ENCODE measurements at places on chromosomes 1 and 21.

GRCh38 chr1:90851711-90852050, 134.6 kb upstream of the BARHL2 start:
- no peak for DNase-seq

GRCh38 chr1:179175011-179175841, 54.3 kb downstream of the ABL2 start:
- no peak for DNase-seq

- no peak for DNase-seq
Measured at GRCh38 chr21:31732597-31733550, 956 bp upstream of the SCAF4 start.

DNA sequence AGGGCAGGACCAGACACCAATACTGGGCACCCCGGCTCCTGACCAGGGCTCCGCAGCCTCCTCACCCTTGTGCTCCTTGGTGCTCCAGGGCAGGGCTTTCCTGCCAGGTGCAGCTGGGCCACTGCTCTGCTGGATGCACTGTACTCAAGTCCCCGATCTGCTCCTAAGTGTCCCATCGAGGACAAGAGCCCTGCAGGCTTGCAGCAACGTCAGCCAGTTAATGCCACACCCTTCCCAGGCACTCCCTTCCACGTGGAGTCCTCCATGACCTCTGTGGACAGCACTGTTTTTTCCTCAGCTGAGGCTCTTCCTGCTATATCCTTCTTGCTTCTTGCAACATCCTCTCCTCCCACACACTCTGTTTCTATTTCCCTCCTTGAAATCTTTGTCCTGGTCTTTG, 94.0 kb upstream of the NGF start:
- no peak for DNase-seq

- DNase-seq: peak; percentile 20
Measured at GRCh38 chr1:58785442-58786058, 1.7 kb upstream of the JUN start.

GRCh38 chr1:182114627-182115023, 53.1 kb upstream of the ZNF648 start:
- no peak for DNase-seq

GRCh38 chr1:103110701-103111100, 2.4 kb upstream of the COL11A1 start:
- no peak for DNase-seq

GRCh38 chr1:100622966-100623762, 85.2 kb downstream of the GPR88 start:
- DNase-seq: no peak

DNA sequence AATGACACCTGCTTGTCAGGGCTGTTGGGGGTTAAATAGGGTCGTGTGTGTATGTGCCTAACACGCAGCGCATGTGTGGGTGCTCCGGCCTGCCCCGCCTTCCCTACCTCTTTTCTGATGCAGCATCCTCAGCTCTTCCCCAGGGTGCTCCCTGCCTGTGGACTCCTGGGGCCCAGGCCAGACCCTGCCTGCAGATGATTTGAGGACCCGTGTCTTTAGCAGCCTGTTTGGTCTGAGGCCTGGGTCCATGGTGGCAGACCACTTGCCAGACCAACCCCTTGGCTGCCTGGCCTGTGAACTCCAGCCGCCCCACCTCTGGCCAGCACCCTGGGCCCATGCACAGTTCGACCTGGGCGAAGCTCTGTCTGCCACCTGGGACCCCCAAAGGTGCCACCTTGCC, 57.0 kb upstream of the SIM2 start:
- DNase-seq: no peak

DNA sequence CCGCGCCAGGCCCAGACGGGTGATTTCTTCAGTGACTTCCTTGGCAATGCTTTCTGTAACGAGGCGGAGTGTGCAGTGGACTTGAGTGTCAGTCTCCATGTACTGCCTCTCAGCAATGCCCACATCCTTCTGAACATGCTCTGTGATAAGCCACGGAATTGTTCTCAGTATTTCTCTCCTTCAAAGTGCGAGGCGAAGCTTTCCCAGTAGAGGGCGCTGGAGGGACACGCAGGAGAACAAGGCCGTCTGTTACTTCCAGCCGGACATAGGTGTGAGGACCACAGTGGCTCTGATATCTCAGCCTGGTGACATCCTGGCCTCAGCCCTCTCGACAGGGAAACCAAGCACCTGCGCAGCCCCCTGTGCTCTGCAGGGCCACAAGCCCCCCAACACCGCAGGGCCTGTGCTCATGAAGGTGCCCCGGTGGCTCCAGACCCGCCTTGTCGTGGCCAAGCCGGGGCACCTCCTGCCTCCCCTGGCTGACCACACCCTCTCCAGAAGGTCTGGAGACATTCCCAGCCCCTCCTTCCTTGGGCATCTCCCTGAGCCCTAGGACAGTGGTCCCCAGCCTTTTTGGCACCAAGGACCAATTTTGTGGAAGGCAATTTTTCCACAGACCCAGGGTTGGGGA, 46.1 kb upstream of the BACE2 start:
- no peak for DNase-seq

DNA sequence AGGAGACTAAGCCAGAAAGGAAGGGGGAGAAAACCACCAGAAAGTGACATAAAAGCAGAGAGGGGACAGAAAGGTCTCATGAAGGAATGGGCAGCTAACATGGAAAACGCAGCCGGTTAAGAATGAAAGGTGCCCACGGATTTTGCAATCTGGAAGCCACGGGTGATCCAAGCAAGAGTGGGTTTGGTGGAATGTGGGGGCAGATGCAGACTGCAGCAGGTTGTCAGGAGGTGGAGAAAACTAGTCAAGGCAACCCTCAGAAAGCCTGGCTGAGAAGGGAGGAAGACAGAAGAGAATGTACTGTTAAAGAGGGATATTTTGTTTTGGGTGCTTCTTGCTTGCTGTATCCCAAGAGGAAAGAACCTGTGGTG, 12.6 kb upstream of the SMIM12 start:
- no peak for DNase-seq

DNA sequence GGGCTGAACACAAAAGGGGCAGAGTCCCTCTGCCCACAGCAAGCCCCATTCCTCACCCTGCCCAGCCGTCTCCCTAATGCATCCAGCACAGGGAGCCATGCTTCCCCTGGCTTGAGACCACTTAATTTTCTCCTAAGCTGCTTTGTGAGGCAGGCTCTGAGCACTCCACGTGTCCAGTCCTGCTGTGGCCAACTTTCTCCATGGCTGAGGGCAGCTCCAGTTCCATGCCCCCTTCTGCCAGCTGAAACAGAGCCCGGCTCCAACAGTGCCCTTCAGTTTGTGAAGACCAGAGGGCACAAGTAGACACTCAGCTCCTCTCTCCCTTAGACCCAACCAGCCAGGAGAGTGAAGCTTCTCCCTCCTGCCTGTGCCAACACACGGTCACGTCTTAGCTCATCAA, 33.8 kb downstream of the PLEKHA6 start:
- DNase-seq: no peak

DNA sequence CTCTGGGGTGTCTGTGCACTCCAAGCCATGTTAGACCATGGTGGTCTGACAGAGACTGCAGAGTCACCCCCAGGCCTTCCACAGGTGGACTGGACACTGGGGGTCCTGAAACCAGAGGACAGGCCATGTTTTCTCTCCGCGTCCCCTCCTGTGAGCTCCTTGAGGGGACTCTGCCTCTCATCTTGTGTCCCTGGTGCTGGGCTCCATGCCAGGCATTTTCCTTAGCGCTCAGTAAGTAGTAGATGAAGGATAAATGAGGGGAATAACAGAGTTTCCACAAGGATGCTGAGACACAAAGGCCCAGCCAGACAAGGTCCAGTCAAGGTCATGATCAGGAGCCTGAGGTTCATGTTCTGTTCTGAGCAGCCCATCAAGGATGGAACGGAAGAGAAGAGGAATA, 57.4 kb downstream of the FAM163A start:
- no peak for DNase-seq

- DNase-seq: no peak
Measured at GRCh38 chr21:41470054-41470453, 37.9 kb downstream of the TMPRSS2 start.

GRCh38 chr1:55317673-55318072, 102.5 kb upstream of the USP24 start:
- DNase-seq: no peak

DNA sequence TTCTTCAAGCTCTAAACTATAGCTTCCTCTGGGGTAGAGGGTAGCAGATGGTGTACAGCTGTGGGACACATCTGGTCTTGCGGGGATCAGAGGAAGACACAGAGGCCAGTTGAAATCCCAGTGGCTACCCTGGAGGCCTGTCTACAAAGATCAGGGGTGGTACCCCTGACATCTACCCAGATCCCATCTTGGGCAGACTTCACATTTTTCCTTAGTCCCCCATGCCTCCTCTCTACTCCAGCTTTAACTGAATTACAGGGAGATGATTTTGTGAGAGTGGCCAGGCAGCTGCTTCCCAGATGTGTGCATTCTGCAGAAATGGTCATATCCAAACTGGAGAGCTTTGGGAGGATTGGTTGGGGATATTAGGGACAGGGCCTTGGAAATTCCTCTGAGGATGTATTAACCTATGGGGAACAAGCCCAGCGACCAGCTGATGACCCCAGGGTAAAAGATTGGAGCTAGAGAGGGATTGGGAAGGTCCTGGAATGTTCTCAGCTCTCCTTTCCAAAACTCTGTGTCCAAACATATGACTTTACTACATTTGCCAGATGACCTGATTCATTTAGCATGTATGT, 9.6 kb upstream of the CD34 start:
- DNase-seq: no peak

DNA sequence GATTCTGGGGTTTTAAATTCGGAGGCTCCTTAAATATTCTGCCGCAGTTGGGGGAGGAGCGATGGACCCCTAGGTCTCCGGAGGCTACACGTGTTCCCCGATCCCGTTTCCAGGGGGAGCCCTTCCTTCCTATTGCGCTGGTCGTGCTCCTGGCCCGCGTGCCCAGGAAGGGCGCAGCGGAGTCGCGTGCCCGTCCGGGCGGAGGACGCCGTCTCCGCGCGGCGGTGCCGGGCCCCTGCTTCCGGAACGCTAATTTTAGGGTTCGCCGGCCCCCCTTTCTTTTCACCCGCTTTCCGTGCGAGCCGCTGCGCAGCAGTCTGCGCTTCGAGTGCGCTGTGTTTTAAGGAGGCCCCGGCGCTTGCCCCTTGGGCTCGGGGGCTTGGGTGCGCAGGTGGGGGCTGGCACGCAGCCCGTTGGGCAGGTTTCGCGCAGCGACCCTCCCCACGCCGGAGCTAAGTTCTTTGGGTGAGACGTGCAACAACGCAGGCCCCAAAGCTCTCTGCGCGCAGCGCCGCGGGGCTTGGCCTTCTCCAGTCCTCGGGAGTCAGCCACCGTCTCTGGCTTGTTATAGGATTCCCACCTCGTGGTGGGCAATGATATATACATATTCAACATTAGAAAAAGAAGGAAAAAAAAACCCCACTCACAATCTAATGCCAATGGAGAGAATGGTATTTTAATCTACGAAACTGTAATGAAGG, 43.5 kb upstream of the DNAJC6 start:
- DNase-seq: peak; percentile 11

DNA sequence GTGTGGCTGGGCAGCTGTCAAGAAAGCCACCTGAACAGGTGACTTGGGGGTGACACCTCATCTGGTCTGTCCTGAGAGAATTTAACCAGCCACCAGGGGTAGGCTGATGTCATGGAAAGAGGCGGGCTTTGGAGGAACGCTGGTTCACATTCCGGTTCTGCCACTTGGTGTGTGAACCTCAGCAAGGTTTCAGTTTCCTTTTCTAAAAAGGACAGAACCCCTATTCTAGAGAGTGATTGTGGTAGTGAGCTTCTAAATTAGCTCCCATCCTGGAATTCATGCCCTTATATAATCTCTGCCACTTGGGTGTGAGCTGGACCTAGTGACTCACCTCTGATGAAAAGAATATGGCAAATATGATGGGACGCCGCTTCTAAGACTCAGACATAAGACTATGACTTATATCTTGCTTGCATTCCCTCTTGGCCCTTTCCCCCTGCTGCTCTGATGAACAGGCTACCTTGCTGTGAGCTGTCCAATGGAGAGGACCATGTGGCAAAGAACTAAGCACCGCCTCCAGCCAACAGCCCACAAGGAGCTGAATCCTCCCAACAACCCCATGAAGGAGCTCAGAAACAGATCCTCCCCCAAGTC, 332.1 kb downstream of the RRAGC start:
- DNase-seq: peak; percentile 14

- no peak for DNase-seq
Measured at GRCh38 chr1:66298464-66298863, 235.5 kb upstream of the SGIP1 start.

Measured in activated T-helper 1 cell treated with anti-CD3 and anti-CD28 coated beads, Interleukin-2, amount 50 U/mL, for 16 hours (primary cell).